Inflammatory macrophage treated with lipopolysaccharide for 4 hours (primary cell): ENCODE measurements at places on chromosomes 7 and 10.

DNA sequence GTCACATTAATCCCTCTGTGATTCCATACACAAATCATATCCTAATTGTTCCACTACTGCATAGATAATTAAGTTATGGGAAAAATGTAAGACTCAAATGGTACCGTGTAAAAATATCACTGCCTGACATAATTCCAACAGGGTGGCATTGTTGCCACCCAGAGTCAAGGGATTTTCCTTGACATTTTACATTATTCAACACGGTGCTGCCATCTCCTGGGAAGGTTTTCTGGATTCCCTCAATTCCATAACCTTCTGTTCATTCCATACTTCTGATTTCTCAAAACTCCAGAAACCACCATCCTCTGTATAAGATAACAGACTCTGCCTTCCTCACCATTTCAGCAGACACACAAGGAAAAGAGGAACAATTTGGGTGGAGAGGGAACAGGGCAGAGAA, 495.9 kb downstream of the XPNPEP1 start:
- DNase-seq = no peak

GRCh38 chr7:120272261-120272660, 714 bp upstream of the KCND2 start:
- peak; percentile 15 for DNase-seq

GRCh38 chr7:29610086-29610485, 46.5 kb downstream of the PRR15 start:
- DNase-seq = no peak

GRCh38 chr10:35369049-35369611, 32.8 kb downstream of the CCNY start:
- DNase-seq = peak; percentile 62

DNA sequence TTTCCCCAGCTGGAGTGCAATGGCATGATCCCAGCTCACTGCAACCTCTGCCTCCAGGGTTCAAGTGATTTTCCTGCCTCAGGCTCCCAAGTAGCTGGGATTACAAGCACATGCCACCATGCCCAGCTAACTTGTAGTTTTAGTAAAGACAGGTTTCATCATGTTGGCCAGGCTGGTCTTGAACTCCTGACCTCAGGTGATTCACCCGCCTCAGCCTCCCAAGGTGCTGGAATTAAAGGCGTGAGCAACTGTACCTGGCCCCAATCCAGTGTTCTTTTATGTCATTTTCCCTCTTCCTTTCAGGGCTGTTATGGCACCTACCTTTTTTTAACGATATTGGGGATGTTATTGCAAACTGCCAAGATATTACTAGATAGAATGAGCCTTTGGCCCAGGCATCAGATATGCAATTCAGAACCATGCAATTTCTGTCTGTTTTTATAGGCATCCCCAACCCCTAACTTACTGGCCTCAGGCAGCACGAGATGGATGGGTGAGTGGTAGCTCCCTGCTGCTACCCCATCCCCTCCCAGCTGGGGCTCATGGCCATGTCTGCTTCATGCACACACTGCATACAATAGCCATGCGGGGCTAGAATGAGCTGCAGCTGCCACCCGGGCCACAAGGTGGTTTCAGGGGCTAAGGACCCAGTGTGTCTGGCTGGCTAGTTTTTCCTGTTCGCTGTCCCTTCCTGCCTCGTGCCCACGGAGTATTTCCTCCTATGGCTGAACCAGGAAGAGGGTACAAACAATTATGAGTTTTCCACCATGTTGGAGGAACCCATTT, 1080.1 kb upstream of the SORCS1 start:
- DNase-seq = no peak

DNA sequence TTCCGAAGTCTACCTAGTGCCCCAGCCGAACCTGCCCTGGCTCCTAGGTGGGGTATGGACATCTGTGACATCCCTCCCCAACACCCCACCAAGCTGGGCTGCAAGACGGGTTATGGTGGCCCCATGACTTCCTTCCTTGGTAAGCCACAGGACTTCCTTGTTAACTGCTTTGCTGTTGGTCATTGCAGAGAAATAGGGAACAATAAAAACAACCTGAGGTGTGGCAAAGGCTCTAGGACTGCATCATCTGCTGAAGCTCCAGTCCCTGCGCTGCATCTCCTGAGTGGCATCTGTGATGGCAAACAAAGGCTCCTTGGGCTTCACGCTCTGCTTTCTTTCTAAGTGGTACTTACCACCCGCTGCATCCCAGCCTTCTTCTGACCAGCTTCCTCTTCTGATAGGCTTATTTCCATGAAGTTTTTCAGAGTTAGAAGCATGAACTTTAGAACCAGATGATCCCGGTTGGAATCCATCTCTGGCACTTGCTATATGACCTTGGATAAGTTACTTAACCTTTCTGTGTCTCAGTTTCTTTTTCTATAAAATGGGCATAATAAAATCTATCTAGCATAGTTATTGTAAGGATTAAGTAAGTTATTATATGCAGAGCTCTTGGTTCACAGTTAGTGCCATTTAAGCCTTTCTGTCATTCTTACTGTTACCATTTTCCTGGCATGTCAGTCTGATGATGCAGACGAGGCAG, 216.8 kb downstream of the RPS24 start:
- peak; percentile 77 for DNase-seq

GRCh38 chr10:120186506-120186905, 270.5 kb upstream of the PLPP4 start:
- DNase-seq = no peak

- DNase-seq = peak; percentile 35
Measured at GRCh38 chr7:2209146-2209960, 23.4 kb downstream of the MAD1L1 start.

DNA sequence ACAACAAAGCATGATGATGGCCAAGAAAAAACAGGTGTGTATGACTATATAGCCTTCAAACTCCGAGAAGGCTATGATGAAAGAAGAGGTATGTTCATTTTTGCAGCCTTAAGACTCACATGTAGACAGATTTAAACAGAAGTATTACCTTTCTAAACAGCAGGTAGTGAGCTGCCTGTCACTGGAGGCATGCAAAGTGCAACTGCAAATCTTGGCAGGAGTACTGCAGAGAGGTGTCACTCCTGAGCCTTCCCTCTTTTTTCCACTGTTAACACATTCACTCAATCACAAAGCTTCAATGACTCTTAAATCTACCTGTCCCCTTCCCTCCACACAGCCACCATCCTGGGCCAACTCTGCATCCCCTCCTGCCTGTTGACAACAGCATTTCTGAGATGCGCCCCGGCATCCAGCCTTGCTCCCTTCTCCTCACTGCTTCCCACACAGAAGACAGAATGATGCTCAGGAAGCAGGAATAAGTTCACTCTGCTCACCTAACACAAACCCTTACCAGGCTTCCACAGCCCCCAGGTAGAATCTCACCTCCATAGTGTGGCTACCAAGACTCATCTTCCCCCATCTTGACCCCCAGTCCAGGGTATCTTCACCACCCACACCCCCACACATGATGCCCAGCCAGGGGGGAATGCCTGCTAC, 161.9 kb upstream of the ZMIZ1 start:
- DNase-seq = no peak

- no peak for DNase-seq
Measured at GRCh38 chr10:132423966-132424861, 27.2 kb downstream of the PWWP2B start.

- DNase-seq = no peak
Measured at GRCh38 chr10:83862723-83863122, 276.6 kb upstream of the GHITM start.

GRCh38 chr7:76139670-76140069, 62.0 kb upstream of the SRRM3 start:
- no peak for DNase-seq

DNA sequence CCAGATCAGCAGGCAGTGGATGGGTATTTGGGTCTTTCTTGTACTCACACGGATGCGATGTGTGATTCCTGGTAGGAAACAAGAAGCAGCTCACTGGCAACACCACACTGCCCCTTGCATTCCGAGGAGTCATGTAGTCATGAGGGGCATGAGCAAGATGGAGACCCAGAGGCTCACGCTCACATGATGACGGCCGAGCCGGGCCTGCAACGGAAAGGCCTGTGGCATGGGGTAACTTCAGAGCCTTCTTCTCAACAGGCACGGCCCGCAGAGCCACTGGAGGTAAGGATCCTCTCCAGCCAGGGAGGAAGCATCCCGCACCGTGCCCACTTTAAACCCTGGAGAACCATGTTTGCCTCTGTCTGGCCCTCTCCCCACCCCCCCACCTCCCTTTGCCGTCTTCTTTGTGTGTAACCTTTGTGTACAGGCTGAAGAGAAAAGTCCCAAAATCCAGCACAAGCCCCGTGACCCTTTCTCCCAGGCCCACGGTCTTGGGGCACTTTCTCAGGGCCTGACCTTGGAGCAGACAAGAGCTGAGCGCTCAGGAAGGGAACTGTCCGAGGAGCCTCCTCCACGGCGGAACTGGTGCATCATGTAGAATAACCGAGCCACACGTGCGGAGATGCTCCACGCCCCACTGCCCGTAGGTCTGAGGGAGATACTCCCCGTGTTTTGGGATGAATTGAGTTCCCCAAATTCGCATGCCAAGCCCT, 516.4 kb downstream of the DNAJB6 start:
- DNase-seq = peak; percentile 47

DNA sequence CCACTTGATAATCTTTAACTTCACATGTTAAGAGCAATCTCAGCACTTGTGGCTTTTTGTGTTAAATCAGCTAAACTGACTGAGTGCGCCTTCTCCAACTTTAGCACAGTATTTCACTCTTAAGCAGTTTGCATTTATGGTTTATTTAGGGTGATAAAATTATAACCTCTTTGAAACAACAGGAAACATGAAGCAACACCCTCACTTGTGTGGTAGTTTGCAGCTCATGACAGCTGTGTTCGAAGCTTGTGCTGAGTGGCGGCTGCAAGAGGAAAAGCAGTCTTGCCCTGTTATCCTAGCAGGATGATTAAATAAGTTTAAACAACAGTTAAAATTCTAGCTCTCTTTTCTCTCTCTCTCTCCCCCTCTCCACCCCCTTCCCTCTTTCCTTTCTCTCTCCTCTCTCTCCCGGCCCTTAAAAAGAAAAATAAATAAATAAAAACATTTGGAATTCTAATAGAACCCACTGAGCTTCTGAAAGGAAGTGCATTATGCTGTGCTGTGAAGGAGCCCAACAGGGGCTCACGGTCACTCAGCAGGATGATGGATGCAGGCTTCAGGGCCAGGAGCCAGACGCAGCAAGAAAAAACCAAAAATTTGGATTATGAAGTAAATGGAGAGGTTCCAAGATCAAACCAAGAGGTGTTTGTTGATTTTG, 25.2 kb downstream of the OGDH start:
- peak; percentile 36 for DNase-seq

GRCh38 chr7:15685358-15686294, 857 bp downstream of the MEOX2 start:
- no peak for DNase-seq

DNA sequence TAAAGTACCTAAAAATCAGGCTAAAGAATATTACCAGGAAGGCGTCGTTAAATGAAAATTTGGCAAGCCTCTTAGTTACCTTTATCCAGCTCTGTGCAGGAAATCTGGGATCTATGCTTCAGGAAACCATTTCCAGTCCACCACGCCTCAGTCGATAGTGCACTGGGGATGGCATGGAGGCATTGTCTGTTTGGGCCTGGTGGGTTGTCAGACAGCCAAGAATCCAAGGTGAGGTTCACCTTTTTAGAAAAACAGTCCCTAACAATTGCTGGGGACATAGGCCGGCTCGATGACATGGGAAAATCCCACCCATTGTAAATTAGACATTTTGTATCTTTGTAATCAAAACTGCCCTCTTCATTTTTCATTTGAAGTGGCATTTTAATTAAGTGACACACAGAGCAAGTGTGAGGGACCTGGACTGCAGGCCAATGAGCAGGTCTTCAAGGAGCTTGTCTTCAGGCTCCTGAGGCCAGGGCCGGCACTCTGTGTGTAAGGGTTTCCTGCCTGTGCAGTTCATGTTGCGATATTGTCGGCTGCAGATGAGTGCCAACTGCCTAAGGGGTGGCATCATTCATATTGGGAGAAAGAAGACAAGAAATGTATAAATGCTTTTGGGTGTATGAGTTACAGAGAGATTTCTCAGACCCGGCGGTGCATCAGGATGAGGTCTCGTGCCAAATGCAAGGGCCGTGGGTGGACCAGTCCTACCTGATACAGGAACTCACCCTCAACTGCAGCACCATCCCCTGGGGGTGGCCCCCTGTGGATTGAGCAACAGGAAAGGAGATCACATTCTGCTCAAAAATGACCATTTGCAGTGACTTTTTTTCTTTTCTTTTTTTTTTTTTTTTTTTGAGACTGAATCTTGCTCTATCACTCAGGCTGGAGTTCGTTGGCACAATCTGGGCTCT, 80.8 kb downstream of the PTPRE start:
- no peak for DNase-seq

DNA sequence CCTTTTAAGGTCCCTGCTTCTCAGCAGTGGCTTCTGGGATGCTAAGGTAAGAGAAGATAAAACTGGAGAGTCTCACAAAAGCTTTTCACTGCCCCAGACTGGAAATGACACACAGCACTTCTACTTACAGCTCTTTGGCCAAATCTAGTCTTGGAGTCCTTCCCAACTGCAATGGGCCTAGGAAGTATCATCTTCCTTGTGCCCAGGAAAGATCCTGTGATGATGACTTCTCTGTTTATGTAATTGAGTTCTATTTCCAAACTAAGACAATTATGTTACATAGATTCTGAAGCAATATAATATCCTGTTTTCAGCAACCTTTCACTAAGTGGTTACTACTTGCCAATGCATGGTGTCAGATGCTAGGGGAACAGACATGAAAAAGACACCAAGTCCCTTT, 234.1 kb downstream of the PTEN start:
- DNase-seq = peak; percentile 85

DNA sequence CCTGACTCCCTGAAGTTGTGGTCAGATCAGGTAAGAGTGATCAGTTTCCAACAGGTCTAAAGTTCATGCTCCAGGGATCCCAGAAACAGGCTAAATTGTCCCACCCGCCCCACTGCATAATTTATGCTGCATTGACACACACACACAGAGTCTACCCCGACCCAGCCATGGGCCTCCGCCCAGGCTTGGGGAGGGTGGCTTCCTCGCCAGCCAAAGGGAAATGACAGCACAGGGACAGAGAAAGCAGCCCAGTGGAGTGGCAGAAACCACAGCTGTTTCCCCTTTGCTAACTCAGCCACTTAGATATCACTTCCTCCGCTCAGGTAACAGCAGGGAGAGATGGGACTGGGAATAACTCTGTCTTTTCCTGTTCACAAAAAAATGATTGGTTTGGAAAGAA, 9.4 kb downstream of the SH3PXD2A start:
- peak; percentile 50 for DNase-seq

DNA sequence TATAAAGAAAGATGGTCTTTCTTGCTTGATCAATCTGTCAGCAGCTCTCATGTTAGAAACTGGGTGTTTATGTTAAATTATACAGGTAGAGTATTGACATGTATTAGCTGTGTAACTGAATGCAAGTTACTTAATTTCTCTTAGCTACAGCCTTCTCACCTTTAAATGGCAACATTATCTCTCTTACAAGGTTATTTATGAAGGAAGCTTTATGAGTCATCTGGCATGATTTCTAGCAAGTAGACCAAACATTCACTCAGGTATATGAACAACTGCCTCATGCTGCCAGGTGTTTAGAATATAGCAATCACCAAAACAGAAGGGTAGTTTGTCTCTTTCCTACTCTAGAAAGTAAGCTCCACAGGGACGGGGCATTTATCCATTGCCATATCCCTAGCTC, 8.5 kb downstream of the ARL4A start:
- no peak for DNase-seq
